ENCODE measurements at places on chromosomes 5 and 9.

GRCh38 chr5:114223866-114224265 lies 138.0 kb upstream of the KCNN2 start:
- no peak for ATAC-seq

DNA sequence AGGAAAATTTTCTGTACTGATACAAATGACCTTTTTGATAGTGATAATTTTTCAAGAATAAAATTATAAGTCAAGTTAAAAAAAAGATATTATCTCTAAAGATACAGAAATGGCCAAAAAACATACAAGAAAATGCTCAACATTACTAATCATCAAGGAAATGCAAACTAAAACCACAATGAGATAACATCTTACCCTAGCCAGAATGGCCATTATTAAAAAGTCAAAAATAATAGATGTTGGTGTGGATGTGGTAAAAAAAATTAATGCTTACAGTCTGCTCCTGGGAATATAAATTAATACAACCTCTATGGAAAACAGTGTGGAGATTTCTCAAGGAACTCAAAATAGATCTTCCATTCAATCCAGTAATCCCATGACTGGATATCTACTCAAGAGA lies 22.9 kb upstream of the PTGER4 start:
- no peak for ATAC-seq

DNA sequence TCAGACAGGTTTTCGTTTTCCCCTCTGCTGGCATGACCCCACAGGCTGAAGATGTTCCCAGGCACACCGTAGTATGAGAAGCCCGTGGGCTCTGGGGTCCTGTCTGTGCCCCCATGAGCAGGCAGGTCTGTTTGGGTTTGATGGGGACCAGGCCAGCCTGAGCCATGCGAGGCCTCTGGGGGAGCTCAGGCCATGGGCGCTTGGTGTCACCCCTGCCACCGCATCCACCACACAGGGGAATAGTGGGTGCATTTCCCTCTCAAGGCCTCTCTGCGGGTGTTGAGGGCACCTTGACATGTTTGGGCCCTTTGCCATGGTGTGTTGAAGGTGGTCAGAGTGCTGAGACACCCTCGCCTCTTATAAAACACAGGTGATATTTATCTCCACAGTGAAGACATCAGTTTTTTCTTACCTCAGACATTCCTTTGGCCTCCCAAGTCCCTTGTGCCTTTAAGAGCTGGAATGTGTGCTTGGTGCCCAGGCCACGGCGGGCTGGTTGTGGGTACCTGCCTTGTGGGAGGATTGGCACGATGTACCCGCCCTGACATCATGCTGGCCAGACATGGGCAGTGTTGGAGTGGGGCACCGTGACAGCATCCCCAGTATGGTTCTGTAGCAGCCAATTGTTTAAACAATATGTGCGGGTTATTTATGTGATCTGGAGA lies 68.3 kb downstream of the WNK2 start:
- no peak for ATAC-seq

DNA sequence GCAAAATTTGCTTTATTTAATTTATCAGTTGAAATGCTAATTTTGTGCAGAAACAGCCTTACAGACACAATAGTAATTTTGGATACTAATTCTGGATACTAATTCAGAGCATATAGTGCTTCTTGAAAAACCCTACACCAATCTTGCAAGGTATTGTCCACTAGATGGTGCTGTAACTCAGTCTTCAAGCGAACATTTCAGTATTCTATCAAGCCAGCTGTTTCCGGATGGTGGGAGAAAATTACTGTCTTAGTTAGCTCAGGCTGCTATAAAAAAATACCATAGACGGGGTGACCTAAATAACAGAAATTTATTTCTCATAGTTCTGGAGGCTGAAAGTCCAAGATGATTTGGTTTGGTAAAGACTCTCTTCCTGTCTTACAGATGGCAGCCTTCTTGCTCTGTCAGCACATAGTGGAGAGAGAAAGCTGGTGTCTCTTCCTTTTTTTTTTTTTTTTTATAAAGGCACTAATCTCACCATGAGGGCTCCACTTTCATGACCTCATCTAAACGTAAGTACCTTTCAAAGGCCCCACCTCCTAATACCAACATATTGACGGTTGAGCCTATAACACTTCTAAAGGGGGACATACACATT lies 1306.5 kb upstream of the CDH9 start:
- peak; percentile 56 for ATAC-seq

- peak; percentile 68 for ATAC-seq
These were observed 17.1 kb downstream of the MTREX start for GRCh38 chr5:55324815-55325418.

- ATAC-seq, result no peak
These were observed 5.9 kb downstream of the PDLIM7 start for GRCh38 chr5:177491429-177491945.

DNA sequence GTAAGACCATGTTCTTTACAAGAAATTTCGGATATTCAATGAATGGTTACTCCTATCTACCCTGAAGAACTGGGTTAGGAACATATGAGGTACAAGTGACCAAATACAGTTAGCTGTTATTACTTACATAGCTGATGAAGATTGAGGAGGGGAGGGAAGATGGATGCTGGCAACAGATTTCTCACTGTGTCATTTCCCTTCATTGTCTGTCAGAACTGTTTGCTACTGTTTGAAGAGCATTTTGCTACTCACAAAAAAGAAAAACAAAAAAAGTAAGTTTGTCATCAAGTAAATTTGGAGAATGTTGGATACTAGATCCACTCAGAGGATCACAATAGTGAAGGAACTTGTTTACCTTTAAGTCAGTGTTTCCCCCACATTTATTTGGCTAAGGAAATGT lies 53.7 kb downstream of the ENC1 start:
- ATAC-seq, result no peak

GRCh38 chr5:66906021-66906420 lies 290.6 kb downstream of the CD180 start:
- ATAC-seq, result no peak

Data from SK-N-SH treated with all-trans-retinoic acid at 6 μM for 48 hours (cell line).